ENCODE measurements at places on chromosomes 6 and 20. TPM values are rescaled to one million over a fixed set of nuclear protein-coding genes. Genes with fewer than 3 reads are reported as not detected.

- no peak for DNase-seq
These were observed 100.0 kb downstream of the MBOAT1 start for GRCh38 chr6:20112241-20112640.

- DNase-seq = no peak
These were observed 35.4 kb downstream of the PIM1 start for GRCh38 chr6:37205175-37205996.

GRCh38 chr6:90859056-90859455 is 272.2 kb upstream of the MAP3K7 start:
- DNase-seq = no peak

- no peak for DNase-seq
These were observed 242.5 kb downstream of the PACRG start for GRCh38 chr6:162970246-162970645.

- no peak for DNase-seq
These were observed 56.6 kb downstream of the SYTL3 start for GRCh38 chr6:158706369-158706982.

DNA sequence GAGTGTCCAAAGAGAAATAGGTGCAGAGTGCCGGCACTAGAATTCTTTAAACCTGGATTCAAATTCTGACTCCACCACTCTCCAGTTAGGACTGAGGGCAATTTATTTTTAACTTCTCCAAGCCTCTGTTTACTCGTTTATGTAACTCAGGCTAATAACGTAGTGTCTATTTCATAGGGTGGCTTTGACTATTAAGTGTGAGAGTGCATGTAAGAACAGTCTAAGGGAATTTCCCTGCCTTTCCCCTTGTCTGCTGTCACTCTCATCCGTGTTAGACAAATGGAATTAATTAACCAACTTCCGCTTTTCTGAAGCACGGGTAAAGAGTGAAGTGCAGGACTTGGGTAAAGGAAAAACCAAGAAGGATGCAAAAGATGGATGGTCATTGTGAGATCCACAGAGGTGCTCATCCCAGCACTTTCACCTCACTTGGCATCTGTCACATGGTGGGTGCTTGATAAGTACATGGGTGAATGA is 4.1 kb upstream of the ZKSCAN8 start:
- DNase-seq = no peak

DNA sequence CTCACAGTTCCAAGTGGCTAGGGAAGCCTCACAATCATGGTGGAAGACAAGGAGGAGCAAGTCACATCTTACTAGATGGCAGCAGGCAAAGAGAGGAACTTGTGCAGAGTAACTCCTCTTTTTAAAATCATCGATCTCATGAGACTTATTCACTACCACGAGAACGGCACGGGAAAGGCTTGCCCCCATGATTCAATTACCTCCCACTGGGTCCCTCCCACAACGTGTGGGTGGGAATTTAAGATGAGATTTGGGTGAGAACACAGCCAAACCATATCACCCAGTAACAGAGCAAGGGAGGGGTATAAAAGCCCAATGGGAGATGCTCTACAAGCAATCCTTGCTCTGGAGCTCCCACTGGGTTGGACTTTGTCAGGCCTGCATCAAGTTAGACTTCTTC is 80.4 kb downstream of the JPH2 start:
- DNase-seq = no peak

GRCh38 chr6:130409418-130410100 is 43.7 kb downstream of the TMEM200A start:
- DNase-seq = no peak

DNA sequence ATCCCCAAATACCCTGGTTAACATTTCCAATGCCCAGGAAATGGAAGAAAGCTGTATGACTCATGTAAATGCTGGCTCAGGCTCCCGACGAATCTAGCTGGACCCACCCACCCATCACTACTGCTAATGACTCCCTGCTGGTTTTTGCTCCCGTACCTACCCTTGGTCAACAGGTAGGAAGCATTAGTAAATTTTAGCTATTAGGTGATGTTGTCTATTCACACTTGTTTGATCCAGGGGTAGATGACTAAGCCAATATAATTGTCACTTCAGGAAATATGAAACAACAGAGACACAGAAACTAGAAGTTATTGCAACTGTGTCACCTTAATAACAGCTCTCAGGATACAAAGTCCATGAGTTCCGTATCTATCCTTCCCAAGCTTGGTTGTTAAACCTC is 94.4 kb upstream of the BEND6 start:
- DNase-seq = no peak

DNA sequence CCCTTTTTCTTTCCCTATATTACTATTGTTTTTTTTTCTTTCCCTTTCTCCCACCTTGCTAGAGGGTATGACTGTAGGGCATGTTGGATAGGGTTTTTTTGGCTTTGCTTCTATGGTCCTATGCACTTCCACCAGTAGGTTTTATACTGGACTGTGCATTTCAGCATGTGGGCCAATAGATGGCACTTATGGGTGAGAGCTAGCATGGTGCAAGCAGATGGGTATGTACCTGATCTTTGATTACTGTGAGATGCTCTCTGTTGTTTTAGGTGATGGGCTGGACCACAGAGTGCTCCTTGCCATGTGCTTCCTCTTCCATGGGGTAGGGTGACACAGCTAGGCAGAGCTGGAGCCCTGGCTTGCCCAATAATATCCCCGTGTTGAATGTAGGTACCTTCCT is 128.5 kb upstream of the CHD6 start:
- no peak for DNase-seq

DNA sequence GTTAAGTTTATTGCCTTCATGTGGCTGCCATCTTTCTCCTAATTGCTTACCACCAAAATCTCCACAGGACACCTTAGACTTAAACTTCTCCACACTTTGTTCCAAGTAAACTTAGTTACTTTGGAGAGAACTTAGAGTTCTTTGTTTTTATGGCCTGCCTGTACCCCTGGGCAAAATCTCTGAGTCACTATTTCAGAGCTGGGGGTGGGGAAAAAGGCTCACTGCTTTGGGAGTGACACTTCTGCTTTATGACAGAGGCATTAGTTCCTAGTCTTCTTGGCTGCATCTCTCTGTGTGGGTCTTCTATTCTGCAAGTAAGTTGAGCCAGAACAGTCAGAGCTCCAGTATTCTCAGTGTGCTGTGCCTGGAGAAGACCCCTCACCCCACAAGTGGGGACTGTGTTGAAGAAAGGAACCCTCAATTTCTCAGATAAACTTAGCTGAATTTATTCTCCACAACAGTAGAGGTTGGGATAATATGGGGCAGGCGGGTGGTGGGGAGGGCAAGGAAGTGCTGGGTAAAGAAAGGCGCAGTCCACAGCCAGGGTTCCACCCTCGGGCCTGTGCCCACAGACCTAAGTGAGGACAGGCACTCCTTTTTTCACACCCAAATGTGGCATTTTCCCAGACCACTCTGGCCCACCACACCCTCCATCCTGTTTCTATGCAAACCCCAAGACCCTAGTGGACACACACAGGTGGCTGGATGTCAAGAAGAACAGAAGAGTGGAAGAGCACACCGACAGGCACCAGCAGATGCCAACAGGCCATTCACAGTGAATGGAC is 636.6 kb upstream of the MAN1A1 start:
- DNase-seq = no peak

DNA sequence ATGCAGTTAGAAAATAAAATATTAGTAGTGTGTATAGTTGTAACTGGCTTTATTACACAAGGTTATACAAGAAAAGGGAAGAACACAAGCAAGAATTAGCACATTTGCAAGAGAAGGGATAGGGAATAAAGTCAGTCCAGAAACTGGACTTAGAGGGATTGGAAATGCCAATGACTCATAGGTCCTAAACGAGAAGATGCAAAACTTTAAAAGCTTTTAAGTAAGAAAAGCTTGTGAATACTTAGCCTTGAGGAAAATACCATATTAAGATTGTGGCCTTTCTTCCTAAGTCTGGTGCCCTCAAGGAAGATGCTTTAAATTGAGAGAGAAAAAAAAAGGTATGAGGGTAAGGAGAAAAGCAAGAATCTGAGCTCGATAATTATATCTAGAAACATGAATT is 102.3 kb upstream of the MCHR2 start:
- DNase-seq = no peak

ARMH2 gene
- 1.2 TPM for total RNA-seq

CAGE1 gene
- not detected for total RNA-seq

GPLD1 gene
- total RNA-seq = 0.20 TPM

PGM3 gene
- total RNA-seq = 18.6 TPM

CRNKL1 gene
- total RNA-seq = 20.4 TPM

CCN5 gene
- total RNA-seq = not detected

XKR7 gene
- total RNA-seq = not detected

ADGRB3 gene
- total RNA-seq = not detected

ARFGEF3 gene
- total RNA-seq = 0.55 TPM

C6orf163 gene
- total RNA-seq = 0.86 TPM

BACH2 gene
- 31.1 TPM for total RNA-seq

LPA gene
- total RNA-seq = not detected
